ENCODE measurements at places on chromosomes 7 and 10.

- DNase-seq: no peak
Observed at GRCh38 chr10:46560381-46560780, 3.9 kb upstream of the GPRIN2 start.

DNA sequence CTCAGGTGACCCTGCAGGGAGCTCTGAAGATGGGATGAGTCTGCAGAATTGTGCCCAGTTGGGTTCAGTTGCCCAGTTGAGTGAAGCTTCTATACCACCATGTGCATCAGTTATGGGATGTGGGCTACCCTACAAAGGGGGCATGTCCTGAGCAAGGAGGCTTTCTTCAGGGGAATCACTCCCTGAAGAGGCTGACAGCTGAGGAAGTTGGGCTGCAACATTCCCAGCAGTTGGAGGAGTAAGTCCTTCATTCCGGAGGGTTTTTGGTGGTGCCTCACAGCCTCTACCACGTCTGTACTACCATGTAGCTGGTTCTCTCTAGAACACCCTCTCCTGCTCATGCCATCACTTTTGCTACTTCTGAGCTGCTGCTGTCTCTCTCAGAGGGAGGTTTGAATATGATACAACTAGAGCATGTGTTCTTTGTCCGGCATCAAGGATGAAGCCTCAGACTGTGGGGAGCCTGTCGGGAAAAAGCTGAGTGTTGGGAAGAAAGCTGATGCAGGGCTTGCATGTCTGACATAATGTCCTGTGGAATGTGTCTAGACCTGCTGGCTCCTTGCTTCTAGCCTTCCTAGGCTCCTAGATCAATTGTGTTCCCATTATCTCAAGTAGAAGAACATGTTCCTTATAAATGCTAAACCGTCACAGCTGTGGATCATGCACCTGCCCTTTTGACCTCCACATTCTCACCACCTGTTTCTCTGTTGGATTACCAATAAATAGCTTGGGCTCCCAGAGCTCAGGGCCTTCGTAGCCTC, 355.8 kb downstream of the CCSER2 start:
- DNase-seq: no peak

GRCh38 chr7:102075553-102076135, 211.0 kb upstream of the SH2B2 start:
- no peak for DNase-seq

DNA sequence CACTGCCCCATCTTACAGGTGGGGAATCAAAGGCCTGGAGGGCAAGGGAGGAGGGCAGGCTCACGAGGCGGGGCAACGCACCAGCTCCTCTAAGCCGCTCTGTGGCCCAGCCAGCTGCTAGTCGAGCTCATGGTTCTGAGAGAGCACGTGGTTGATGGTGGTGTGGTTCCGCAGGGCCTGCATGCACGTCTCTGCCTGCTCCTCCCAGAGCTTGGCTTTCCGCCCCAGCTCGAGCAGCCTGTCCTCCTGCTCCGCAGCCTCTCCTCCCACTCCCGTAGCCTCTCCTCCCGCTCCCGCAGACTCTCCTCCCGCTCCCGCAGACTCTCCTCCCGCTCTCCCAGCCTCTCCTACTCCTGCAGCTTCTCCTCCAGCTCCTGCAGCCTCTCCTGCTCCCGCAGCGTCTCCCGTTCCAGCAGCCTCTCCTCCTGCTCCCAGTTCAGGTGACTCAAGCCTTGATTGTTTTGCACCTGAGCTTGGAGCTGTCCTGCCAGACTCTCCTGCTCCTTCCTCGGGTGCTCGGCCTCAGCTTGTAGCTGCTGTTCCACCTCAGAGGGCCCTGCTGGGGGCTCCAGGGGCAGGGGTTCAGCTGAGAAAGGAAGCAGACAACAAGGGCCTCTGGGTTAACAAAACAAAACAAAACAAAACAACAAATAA, 19.1 kb upstream of the MTPAP start:
- DNase-seq: no peak

- no peak for DNase-seq
Observed at GRCh38 chr7:70614237-70615045, 517.5 kb upstream of the GALNT17 start.

GRCh38 chr7:111113263-111114017, 22.5 kb downstream of the LRRN3 start:
- DNase-seq: no peak

- DNase-seq: no peak
Observed at GRCh38 chr10:88027570-88027969, 164.1 kb downstream of the PTEN start.

DNA sequence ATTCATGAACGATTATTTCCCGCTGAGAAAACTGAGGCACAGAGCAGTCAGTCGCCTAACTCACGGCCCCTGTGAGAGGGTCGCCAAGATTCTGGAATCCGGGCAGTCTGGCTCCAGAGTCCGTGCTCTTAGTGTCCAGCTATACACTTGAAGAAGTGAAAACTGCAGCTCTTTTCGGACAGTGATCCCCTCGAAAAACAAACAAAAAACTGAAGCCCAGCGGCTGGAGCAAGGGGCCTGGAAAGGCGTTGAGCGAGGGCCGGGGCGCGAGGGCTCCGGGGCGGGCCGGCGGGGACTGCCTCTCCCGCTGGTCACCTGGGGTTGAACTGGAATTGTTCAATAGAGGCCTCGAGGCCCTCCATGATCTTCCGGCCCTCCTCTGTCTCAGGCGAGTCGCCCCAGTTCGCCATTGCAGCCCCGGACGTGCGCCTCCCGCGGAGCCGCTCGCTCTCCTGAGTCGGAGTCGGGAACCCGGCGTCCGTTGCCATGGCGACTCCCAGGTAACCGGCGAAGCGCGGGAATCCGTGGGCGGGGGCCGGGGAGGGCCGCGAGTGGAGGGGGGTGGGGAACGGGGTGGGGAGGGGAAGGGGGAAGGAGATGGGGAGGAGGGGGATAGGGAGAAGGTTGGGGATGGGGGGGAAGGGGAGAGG, 881 bp downstream of the C10orf67 start:
- DNase-seq: peak; percentile 52

DNA sequence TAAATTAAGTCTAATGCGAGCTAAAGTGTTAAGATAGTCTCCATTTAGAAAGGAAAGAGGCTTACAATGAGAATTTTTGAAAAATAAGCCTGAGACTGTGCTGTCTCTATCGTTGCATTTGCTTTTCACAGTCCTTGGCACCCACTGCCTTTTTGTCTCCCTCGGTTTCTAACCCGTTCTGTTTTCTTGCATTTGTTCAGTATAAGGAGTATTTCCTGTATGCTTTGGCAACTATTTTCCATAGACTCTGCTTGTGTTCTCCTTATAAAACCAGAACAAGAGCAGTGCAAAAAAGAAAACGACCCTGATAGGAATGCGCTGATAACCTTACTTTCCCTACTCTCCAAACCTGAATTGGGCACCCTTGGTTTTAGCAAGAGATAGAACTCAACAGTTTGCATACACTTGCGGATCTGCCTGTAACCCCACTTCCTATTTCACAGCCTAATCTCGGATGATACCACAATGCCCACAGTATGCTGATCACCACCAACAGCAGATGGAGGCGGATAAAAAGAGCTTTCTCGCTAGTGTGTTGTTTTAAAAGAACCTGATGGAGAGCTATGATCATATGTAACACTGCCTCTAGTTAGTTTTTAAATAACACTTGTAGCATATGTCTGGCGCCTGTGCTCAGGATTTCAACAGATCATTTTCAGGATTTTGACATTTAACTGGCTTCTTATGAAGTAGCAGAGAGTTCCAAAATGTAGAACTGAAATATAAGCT, 1.6 kb upstream of the ARHGAP12 start:
- no peak for DNase-seq

GRCh38 chr7:128830231-128831177, at the start of gene FLNC:
TSS of gene FLNC (plus strand) at chr7:128830406. CDS start at chr7:128830638, 232 bp downstream.
- DNase-seq: peak; percentile 21

DNA sequence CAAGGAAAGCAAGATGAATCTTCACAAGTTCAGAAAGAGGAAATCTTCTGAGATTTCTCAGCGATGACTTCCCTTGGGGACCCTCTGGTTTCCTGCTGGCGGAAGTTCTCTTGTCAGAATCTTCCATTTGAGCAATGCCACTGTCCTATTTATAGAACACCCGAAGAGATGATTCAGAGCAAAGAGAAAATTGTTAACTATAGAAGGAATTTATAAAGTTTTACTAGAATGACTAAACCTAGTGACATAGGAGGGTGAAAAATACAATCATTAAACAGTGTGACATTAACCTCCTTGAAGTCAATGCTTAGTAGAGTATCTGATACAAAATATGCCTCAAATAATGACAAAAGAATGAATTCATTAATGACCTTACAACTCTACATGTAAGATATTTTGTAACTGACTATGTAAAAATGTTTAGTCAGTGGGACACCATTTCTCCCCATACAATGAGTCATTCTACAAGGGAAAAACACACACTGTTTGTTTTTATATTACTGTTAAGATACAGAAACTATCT, 206.5 kb upstream of the CNTNAP2 start:
- no peak for DNase-seq

- DNase-seq: peak; percentile 65
Observed at GRCh38 chr10:17003151-17003550, 126.5 kb downstream of the CUBN start.

GRCh38 chr7:33996899-33997298, 91.6 kb downstream of the BMPER start:
- DNase-seq: no peak

DNA sequence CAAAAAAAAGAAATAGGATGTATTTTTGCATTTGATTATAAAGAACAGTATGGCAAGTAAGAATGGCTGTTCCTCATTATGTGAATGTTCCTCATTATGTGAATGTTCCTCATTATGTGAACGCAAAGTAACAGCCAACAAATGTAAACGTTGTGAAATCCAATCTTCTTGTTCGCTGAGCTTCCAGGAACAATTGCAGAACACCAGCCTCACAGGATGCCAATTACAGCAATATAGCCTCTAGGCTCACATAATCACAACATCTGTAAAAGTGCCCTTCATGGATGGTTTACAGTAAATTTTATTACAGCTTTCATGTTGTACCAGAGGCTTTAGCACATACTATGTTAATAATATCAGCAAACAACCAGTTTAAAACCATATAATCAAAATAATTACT, 71.6 kb downstream of the THSD7A start:
- no peak for DNase-seq

DNA sequence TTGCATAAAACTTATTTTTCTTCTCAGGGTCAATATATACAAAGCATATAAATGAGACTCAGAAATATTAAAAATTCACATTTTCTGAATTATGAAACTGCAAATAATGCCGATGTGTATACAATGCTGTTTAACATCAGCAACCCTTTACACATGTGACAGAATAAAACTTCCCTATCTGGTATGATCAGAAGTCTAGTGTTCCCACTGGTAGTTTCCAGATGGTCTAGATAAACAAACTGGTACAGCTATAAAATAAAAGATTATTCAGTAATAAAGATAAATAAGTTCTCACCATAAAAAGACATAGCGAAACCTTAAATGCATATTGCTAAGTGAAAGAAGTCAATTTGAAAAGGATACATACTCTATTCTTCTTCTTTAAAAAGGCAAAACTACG, 7.9 kb downstream of the POLR1F start:
- DNase-seq: no peak

DNA sequence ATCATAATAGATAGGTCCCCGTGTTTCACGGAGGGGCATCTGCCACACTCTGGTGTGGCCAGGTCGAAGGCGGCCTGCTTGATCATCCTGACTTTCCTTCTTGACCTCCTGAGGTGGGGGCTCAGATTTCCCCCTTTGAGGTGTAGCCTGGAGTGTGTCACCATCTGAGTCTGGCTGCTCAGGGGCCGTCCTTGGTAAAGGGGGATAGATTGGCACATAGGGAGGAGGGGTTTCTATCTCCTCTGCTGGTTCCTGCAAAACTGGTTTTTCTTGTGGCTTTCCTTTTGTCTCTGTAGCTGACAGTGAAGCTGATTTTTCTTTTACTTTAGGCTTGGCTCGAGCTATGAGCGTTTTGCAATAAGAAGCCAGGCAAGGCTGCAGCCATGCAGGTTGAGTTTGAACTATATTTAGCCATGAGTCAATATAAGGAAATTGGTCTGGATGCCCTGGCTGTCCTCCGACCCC, 7.1 kb upstream of the ZNF117 start:
- DNase-seq: no peak

DNA sequence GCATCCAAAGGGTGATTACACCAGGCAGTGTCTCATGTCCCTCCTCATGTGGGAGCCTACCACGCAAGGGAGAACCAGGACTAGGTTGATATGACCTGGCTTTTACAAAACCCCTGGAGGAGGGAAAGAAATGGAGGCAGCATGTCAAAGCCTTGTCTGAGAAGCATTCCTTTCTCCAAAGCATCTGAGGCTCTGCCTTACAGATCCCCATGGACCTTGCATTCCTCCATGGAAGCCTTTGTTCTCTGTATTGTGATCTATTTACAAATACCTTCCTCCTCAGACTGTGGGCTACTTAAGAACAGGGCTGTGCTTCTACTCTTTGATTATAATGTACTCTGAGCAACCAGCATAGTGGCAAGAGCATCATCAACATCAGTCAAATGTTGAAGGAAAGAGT, 197.0 kb downstream of the PLXNA4 start:
- no peak for DNase-seq
